Right lobe of liver (tissue), 6 donors: ENCODE measurements at places on chromosomes 7 and 10. TPM values are rescaled to one million over a fixed set of nuclear protein-coding genes. Genes with fewer than 3 reads are reported as not detected.

ATG9B gene
- not detected for total RNA-seq

CABCOCO1 gene
- total RNA-seq: not detected

- no peak for DNase-seq
- no peaks in the 10 kb centered on the region for H3K36me3 ChIP-seq
- H3K4me3 ChIP-seq: no peak overlapping the region
- H3K4me1 ChIP-seq: no peaks in the 10 kb centered on the region
- no peak overlapping the region for H3K27ac ChIP-seq
These were observed 190.8 kb downstream of the GATA3 start for GRCh38 chr10:8245131-8245813.

GRCh38 chr7:122433765-122434164 lies 129.2 kb upstream of the FEZF1 start:
- no peaks in the 10 kb centered on the region for H3K36me3 ChIP-seq
- H3K4me3 ChIP-seq: no peak overlapping the region
- H3K27ac ChIP-seq: no peak overlapping the region
- H3K27me3 ChIP-seq: no peaks in the 10 kb centered on the region
- no peak for DNase-seq

GRCh38 chr7:143296686-143297085 lies 8.5 kb downstream of the CASP2 start:
- H3K4me3 ChIP-seq: no peak overlapping the region
- no peak for DNase-seq
- H3K27me3 ChIP-seq: no peaks in the 10 kb centered on the region
- no peaks in the 10 kb centered on the region for H3K4me1 ChIP-seq
- no peak overlapping the region for H3K27ac ChIP-seq

CPA1 gene
- not detected for total RNA-seq

PRPS1L1 gene
- total RNA-seq: not detected

DNA sequence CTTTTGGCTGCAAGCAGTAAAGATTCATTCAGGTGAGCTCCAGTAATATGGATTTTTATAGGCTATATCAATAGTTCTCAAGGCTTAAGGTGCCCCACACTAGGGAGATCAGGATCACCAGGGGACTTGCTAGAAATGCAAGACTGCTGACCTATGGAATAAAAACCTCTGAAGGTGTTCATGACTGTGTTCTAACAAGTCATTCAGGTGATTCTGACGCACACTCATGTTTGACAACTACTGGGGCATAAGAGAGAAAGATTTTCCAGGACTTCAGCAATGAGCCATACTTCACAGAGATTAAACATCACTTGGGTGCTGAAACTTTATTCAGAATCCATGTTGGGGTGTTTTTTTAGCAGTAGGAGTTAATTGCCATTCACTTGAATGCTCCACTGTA lies 4.8 kb upstream of the TAS2R38 start:
- no peaks in the 10 kb centered on the region for H3K36me3 ChIP-seq
- no peaks in the 10 kb centered on the region for H3K27me3 ChIP-seq
- H3K4me1 ChIP-seq: no peaks in the 10 kb centered on the region
- H3K27ac ChIP-seq: no peak overlapping the region
- DNase-seq: no peak
